ENCODE measurements at places on chromosomes 7 and 10. TPM values are rescaled to one million over a fixed set of nuclear protein-coding genes. Genes with fewer than 3 reads are reported as not detected.

GRCh38 chr10:63520500-63521415 is at the start of gene REEP3:
Gene REEP3 (plus strand): TSS chr10:63521401. CDS start chr10:63521546, 145 bp downstream.
- DNase-seq, result no peak

- no peak for DNase-seq
Observed at GRCh38 chr7:45580053-45580872, 6.1 kb downstream of the ADCY1 start.

The KIAA1217 gene
- polyA plus RNA-seq, result 0.92 TPM

The FASTK gene
- 33.8 TPM for polyA plus RNA-seq

The LRRN3 gene
- polyA plus RNA-seq, result 4.4 TPM

GRCh38 chr7:129569811-129570215 is 41.7 kb upstream of the NRF1 start:
- DNase-seq, result peak; percentile 77

The H2BK1 gene
- polyA plus RNA-seq, result not detected

The ADO gene
- polyA plus RNA-seq, result 13.2 TPM

DNA sequence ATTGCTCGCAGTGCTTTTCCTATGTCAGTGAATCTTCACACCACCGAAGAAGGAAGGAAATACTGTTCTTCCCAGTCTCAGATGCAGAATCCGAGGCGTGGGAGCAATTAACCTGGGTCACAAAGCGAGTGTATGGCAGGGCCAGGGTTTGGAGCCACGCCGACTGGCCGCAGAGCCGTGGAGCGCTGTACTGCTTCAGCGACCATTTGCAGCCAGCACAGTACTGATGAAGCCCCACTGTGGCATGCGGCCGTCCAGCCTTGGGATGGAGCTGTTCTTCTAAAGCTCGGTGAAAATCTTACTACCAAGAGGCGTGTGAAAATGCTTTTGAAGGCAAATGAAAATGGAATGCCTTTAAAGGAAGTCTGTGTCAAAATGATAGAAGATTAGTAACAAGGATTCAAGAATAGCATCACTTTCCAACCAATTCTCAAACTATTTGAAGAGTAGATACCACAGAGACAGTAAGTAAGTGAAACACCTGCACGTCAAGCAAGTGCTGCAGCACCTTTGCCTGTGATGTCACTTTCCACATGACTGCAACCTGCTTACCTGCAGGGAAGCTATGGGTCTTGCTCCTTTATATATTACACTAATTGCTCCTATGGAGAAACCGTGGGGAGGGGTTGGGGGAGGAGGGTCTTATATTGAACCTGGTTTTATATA is 4.9 kb downstream of the PPP2R2D start:
- DNase-seq, result no peak

DNA sequence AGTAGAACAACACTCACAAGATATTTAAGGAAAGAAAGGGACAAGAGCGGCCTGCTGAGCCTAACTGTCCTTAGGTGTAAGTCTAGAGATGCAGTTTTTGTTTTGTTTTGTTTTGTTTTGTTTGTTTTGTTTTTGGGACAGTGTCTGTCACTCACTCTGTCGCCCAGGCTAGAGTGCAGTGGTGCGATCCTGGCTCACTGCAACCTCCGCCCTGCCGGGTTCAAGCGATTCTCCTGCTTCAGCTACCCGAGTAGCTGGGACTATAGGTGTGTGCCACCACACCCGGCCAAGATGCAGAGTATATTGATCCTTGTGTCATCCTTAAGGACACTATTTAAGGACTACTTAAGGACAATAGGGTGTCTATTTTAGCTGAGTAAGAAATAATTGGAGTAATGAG is 84.1 kb upstream of the PARD3 start:
- DNase-seq, result no peak

DNA sequence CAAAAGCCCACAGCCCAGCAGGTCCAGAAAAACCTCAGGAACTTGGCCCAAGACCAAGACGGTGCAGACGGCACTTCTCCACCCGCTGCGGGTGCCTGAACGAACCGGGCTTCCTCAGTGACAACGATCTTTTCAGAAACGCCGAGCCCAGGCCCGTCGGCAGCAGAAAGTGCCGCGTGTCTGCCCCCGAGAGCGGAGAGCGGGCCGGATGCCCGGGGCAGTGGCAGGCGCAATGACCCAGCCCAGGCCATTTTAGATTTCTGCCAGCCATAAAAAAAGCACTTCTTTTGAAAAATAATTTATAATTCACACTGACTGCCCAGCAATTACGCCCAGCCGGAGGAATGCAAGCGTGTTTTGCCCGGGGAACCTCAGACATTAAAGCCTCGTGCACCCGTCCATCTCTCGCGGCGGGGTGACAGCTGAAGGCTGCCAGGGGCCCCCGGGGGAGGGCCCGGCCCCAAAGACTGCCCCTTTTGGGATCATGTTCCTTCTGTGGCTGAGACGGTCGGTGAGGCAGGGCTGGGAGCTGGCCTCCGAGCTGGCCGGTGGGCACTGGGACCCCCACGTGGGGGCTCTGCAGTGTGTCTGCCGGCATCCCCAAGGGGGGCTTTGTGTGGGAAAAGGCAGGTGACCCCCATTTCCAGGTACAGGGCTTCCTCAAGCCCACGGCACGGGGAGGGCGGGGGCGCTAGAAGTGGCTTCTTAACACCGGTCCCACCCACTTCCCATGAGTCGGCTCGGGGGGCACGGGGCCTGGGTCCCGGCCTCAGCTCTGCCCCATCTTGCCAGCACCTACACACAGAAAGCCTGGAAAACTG is 71.3 kb upstream of the PDGFA start:
- DNase-seq, result peak; percentile 24

The SPDYE8 gene
- polyA plus RNA-seq, result not detected

The SPDYE5 gene
- not detected for polyA plus RNA-seq

GRCh38 chr7:50321487-50322067 is 17.1 kb downstream of the IKZF1 start:
- DNase-seq, result no peak

DNA sequence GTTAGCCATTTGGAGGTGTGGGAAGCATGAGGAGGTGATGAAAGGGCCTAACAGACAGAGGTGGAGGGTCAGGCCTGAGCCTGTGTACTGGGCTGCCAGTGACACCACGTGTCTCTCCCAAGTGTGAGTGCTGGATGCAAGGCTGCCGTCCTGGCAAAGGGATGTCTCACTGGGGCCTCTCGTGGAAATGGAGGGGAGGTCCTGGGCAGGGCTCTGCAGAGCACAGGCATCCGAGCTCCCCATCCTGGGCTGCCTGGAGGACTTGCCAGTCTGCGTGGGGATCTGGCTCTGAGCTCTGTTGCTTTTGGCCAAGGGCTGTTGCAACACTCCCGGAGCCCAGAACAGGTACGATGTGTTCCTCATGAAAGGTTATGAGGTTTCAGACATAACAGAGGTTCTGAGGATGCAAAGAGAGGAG is 77.3 kb downstream of the GRK5 start:
- DNase-seq, result no peak

DNA sequence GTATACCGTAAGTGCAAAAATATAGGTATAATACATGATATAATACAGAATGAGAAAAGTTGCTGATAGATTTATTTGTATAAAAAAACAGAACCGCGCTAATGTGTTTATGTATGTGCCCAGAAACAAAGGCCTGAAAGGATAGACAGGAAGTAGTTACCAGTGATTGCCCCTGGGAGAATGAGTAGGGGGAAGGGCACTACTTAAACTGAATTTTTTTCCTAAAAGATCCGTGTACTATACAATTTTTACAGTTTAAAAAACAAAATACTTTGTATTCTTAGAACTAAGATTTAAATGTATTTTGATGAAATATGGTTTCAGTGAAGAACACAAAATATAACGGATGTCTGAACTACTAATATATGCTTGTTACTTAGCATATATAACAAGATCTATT is 2.9 kb downstream of the IPMK start:
- DNase-seq, result no peak

The TMEM273 gene
- polyA plus RNA-seq, result 0.18 TPM

The FRAT2 gene
- 2.0 TPM for polyA plus RNA-seq

- no peak for DNase-seq
Observed at GRCh38 chr7:101581891-101582290, 47.2 kb downstream of the MYL10 start.

GRCh38 chr10:50917486-50917885 is 32.1 kb upstream of the A1CF start:
- peak; percentile 53 for DNase-seq

The NANOS1 gene
- 1.1 TPM for polyA plus RNA-seq

DNA sequence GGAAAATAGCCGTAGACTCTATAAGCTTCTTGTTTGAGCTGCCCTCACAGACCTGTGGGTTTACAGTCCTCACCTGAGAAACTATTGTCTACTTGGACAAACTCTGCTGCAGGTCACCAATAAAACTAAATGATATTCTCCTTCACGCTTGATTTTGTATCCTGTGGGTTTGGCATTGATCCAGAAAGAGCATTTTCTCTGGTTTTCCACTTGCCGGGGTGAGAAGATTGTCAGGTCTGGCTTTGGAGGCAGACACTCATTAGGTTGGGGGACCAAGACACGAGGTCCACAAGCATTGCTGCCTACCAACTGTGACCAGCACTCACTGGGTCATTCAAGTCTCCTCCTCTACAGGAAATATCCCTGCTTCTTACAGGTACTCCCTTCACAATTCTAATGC is 68.5 kb downstream of the CDC14C start:
- DNase-seq, result peak; percentile 3

GRCh38 chr7:12210179-12211053 is 678 bp upstream of the TMEM106B start:
- DNase-seq, result peak; percentile 42

GRCh38 chr10:26000971-26001370 is 66.9 kb downstream of the MYO3A start:
- no peak for DNase-seq

The BTBD16 gene
- not detected for polyA plus RNA-seq

GRCh38 chr10:111243126-111243525 is 166.3 kb downstream of the ADRA2A start:
- DNase-seq, result no peak

DNA sequence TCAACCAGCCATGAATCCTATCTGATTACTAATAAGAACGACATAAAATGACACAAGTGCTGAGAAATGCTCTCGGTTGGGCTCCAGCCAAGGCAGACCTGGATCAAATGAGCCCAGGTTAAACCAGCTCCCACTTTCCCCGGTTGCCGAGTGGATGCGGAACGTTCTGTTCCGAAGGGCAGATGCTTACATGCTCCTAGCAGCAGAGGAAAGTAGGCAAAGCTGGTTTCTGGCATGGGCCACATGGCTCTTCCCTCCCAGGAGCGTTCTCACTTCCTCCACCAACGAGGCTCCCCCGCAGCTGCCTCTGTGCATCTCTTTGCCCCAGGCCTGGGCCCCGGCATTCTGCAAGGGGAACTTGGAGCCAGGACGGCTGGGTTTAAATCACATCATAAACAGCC is 61.8 kb upstream of the SDK1 start:
- DNase-seq, result no peak

DNA sequence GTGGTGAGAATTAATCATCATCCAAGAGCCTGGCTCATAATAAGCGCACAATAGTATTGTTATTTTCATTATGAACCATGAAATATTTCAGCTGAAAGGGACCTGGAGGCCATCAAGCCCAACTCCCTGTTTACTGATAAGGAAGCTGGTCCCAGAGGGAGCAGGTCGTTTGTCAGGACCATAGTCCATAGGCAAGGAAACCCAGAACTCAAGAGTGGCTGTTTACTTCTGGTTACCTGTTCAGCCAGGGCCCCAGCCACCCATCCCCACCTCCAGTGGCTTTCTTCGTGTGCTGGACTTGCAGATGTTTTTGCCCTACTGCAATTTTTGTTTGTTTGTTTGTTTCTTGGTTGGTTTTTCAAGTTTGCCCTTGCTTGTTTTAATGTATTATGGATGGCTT is 152.0 kb downstream of the TPST1 start:
- DNase-seq, result no peak

- peak; percentile 94 for DNase-seq
Observed at GRCh38 chr7:36389371-36390198, at the start of gene ANLN. Gene ANLN (plus strand): TSS chr7:36389862. CDS start chr7:36390027, 165 bp downstream.

The HKDC1 gene
- 0.09 TPM for polyA plus RNA-seq

DNA sequence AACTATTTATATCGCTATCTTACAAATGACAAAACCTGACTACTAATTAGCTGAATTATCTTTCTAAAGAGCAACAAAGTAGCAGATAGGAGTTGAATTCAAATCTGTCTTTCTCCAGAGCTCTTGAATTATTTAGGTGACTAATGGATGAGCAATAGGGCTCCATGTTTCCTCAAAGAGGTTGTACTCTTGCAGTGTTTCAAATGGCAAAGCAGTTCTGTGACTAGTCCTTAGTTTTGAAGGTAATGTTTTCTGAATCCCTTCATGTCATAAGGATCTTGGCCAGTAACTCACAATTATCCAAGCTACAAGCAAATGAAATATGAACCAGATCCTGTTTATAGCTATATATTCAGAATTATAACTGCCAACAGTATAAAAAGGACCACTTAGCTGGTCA is 999.7 kb downstream of the NRG3 start:
- DNase-seq, result no peak

GRCh38 chr10:122850705-122851640 is 5.3 kb upstream of the CUZD1 start:
- peak; percentile 75 for DNase-seq

DNA sequence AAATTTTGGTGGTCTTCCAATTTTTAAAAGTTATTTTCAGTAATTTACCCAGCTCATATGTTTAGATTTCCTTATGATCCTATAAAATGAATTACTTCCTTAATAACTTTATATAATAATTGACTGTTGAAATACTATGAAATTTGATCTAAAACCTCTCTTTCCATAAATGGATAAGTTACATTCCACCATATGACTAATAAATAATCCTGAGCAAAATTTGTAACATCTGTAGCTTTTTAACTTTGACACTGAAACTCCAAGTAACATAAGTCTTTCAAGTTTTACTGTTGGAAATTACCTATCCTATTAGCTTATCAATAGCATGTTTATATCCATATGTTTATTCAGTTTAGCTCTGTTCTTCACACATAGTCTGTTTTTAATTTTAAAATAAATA is 85.3 kb downstream of the HECTD2 start:
- peak; percentile 62 for DNase-seq

The PNLIPRP2 gene
- polyA plus RNA-seq, result not detected

DNA sequence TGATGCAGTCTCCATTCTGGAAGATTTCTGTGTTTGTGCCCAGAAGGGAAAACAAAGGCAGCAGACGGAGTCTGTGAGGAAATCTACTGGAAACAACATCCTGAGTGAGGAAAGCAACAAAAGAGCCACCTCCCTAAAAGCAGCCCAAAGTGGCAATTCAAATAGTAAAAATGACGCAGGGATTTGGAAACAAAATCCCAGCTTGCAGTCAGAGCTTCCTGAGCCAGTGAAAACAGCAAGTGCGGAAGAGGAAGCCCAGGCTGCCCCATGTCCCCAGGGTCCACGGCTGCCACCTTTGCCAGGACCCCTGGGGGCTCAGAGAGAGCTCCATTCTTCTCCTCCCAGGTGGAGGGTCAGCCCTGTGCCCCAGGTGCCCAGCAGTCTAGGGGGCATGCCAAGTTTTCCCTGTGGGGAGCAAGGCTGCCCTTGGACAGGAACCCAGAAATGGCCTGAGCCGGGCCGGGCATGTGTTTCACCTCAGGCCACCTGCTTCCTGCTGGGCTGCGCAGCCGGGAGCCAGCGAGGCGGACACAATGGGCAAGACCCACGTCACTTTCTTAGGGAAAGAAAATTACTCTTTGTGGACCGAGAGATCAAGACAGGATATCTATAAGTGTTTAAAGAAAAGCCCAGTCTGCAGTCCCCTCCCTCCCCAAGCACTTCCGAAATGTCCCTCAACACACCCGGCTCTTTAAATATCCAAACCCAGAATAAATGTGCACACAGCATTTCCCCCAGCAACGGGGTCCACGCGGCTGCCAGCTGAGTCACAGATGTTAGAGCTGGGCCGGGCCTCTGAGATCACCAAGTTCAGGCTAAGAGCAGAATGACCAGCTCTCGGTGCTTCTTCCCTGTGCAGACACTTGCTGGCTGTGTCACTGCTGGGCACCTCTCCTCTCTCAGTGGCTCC is 231.1 kb downstream of the ARHGAP12 start:
- DNase-seq, result peak; percentile 86

GRCh38 chr10:4241724-4242345 is 456.8 kb upstream of the KLF6 start:
- DNase-seq, result peak; percentile 100

The SUGCT gene
- 8.4 TPM for polyA plus RNA-seq

The SPACDR gene
- polyA plus RNA-seq, result 0.60 TPM

Data from fibroblast of lung (primary cell).